Right renal cortex interstitium (tissue), 3 donors: ENCODE measurements at places on chromosomes 16 and 17. TPM values are rescaled to one million over a fixed set of nuclear protein-coding genes. Genes with fewer than 3 reads are reported as not detected.

The TMEM235 gene
- not detected for polyA plus RNA-seq

- DNase-seq, result no peak
Observed at GRCh38 chr16:52573365-52574299, 26.7 kb upstream of the TOX3 start.

The ANKS3 gene
- polyA plus RNA-seq, result 17.0 TPM

The NXPH3 gene
- 1.4 TPM for polyA plus RNA-seq

DNA sequence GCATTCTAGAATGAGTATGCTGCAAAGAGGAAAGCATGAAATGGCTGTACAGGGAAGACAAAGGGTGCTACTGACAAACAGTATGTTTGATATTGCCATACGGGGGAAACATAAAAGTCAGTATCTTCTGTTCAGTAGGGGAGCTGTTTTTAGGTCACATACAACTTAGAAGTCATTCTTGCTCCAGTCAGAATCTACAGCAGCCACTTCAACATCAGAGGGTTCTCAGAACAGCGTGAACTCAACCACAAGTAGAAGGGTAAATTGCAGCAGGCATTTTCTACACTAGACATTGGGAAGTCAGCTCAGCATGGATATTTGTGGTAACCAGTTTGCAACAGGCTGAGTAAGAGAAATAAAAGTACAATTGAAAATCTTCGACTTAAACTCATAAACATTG is 1241.8 kb upstream of the GOT2 start:
- no peak for DNase-seq

The MT1F gene
- polyA plus RNA-seq, result 56.3 TPM

The DNASE1 gene
- 24.0 TPM for polyA plus RNA-seq

DNA sequence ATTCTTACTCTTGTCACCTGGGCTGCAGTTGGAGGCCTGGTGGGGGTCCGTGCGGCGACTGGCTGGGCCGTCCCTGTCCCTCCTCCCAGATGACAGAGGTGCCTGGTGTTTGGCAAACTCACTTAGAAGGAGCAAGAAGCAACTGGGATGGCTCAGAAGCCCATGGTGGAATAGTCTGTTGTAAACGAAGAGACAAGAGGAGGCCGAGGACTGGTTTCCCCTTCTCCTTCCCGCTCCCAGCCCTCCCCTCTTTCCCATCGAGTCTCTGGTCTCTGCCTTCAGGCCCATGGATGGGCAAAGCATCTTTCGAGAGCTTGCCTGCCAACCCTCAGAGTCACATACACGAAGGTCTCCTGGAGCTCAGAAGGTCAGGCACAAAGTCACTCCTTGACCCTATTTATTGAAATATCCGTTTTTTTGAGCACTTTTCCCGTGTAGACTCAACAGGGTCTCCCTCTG is 364.4 kb downstream of the SEC14L1 start:
- no peak for DNase-seq

The DHODH gene
- polyA plus RNA-seq, result 13.2 TPM

The CASKIN1 gene
- polyA plus RNA-seq, result 0.92 TPM

- no peak for DNase-seq
Observed at GRCh38 chr17:47305302-47305923, 18.3 kb upstream of the EFCAB13 start.

- no peak for DNase-seq
Observed at GRCh38 chr17:79221597-79221996, 147.0 kb downstream of the ENGASE start.

The MEIOB gene
- polyA plus RNA-seq, result 1.1 TPM

DNA sequence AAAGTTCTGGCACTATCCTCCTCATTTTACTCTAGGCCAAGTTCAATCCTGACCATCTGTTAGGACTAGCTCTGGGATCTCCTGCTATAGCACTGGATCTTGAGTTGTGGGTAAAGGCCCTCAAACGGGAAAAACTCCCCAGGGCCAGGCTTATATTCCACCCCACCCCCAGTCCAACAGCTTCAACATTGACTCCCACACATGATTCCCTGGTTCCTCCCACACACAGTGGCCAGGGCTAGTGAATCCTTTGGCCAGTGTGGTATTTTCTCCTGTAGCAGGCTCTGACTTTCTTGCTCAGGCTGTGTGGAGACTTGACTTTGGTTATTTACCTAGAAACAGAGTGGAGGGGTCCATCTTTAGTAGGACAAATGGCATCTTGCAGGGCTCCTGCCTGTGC is 10.3 kb upstream of the AKAP10 start:
- DNase-seq, result no peak

GRCh38 chr16:65547772-65548446 is 426.0 kb upstream of the CDH11 start:
- DNase-seq, result no peak

DNA sequence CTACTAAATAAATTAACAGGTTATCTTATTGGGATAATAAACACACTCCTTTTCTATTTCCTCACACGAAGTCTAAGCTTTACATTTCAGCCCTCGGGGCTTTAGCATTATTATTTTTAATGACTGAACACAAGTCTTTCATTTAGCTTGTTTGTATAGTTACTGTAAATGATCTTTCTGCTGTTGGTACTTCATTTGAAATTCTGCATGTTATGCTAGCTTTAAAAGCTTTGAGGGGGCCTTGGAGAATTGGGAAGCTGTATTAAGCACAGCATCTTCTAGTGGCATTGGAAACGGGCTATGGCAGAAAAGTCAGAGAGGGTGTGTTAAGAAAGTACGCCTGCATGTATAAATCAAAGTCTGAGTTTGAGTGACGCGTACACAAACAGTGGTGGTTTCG is 243.7 kb downstream of the FTO start:
- no peak for DNase-seq

- no peak for DNase-seq
Observed at GRCh38 chr16:4664538-4665418, 28.6 kb upstream of the NUDT16L1 start.

The LLGL2 gene
- polyA plus RNA-seq, result 35.4 TPM

DNA sequence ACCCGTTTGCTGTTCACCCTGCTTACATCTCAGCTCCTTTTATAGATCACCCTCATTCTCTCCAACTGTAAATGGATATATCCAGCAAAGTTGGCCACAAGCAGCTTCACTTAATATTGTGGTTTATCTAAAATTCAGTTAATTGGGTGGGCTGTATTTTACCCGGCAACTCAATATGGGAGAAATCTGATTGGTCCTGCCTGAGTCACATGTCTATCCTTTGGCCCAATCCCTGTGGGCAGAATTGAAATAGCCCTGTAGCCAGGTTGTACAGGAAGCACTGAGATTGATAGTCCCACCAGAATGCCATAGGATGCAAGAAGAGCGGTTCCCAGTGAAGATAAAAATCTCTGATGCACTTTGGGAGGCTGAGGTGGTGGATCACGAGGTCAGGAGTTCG is 73.2 kb downstream of the AIPL1 start:
- no peak for DNase-seq

The CDRT15 gene
- polyA plus RNA-seq, result 0.46 TPM

The SKAP1 gene
- polyA plus RNA-seq, result 13.6 TPM

DNA sequence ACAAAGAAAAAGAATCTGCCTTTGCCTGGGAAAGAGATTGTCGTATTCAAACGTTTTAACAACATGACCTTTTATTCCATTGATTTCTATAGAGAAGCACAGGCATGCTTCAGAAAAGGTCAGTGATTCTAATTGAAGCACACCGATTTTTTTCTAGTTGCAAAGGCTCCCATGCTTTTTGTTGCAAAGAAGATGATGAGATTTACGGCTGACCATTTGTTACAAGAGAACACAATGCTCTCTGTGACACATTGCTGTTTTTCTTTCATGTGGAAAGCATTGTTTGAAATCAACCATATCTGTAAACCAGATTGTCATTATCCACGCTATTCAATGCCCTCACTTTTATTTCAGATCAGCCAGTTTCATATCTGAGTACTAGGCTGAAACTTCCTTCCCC is 99.8 kb downstream of the NLK start:
- DNase-seq, result no peak

DNA sequence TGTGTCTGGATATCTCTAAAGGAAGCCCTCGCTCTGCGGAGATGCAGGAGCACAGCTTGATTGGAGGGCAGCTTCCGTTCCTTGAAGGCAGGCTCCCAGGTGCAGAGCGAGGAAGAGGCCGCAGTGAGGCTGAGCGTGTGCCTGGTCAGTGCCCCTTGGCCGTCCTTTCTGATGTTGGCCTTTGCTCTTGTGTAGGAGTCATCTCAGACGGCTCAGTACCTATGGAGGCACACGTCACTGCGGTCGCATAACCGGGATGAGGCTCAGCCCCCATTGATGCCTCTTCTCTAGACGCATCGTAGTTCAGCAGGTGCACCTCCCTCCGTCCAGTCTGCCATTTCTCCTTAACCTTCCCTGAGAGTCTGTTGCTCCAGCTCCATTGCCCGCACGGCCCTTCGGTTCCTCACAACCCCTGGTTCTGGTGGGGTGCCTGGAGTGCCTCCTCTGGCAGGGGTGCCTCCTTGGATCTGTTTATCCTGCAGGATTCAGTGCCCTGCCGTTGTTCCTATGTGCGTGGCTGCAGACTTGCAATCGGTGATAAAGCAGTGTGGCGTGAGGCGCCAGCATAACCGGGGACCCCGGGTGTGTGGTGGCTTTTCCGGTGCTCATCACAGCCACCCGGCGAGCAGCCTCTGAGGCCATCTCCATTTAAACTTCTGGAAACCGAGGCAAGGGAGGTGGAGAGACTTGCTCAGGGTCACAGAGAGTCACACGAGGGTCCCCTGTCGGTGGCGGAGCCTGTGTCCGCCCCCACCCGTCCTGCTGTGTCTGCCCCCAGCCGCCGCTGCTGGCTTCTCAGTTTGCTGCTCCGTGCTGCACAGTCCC is 188.8 kb upstream of the CHMP6 start:
- no peak for DNase-seq

DNA sequence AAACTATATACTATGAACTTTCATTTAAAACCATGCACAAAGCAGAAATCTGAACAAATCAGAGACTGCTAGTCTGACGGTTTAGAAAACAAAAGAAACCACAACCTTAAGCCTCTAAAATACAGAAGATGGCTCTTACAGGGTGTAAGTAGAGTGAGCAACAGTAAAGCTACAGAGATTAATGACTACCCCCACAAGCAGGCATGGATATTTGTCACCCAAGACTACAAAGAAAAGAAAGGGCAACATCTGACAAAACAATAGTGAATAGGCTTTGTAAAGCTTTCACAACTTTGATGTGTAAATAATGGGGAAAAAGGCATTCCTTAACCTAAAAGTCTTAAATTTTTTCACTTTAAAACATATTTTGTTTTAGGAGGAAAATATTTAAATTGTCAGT is 75.0 kb downstream of the SPAG9 start:
- DNase-seq, result no peak
